Retina (tissue), 1 donor: ENCODE measurements at places on chromosomes 2 and 18.

GRCh38 chr2:238692562-238692961 lies 155.3 kb upstream of the TWIST2 start:
- DNase-seq = no peak

DNA sequence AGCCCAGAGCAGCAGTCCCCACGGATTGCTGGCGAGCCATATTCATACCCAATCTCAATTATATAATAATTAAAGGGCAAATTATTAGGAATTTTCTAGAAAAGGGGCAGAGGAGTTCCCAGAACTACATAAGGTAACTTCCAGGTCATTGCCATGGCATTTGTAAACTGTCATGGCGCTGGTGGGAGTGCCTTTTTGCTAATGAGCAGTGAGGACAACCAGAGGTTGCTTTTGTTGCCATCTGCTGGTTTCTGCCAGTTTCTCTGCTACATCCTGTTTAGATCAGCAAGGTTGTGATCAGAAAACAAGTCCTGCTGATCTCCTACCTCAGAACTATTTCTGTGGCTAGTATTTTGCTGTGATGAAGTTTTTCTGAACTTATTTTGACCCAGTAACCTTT lies 159.8 kb upstream of the PIEZO2 start:
- DNase-seq = no peak

DNA sequence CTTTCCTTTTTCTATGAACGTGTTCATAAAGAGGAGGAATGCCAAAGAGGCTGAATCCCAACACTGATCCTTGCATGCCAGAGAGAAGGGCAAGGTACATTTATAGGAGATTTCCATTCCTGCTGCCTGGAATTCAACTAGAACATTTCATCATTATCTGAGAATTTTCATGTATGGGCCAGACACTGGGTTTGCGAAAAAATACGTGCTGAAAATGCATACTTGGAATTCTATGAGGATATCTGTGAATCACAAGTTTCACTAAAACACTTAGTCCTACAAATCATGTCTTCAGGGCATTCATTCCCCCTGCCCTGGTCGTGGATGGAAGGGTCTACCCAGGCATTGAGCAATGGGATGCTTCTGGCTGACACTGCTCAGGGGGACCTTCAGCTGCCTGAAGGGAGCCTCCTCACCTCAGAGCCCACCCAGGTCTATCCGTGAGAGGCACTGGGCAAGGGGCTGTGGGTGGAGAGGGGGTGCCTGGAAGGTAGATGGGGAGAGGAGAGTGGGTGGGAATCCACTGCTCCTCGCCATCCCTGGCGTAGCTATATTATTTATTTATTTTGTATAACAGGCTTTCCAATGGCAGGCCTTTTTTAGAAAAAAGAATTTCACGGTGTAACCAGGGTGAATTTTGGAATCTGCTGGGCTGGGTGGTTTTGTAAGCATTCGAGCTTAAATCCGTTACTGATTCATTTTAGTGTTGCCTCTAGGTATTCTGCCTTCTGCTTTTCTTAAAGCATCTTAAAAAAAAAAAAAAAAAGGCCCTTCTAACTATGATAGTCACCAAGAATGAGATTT lies 560.6 kb upstream of the ID2 start:
- no peak for DNase-seq

DNA sequence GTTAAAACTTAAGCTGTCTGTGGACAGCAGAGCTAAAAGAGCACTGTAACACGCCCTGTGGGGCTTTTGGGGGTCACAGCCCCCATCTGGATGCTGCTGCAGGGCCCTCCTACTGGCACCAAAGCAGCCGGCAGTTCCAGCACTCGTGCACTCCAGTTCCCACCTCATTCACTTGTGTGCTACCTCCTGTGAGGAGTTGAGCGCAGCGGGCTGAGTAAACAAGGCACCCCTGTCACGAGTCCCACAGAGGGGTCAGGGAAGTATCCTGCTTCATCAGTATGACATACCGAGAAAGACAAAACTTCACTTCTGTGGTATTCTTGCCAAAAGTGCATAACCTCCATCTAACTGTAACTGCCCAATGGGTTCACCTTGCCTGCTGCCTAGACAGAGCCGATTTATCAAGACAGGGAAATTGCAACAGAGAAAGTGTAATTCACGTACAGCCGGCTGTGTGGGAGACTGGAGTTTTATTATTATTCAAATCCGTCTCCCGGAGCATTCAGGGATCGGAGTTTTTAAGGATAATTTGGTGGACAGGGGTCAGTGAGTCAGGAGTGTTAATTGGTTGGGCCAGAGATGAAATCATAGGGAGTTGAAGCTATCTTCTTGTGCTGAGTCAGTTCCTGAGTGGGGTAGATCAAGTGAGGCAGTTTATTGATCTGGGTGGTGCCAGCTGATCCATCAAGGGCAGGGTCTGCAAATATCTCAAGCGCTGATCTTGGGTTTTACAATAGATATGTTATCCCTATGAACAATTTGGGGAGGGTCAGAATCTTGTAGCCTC lies 41.6 kb downstream of the TMEM17 start:
- DNase-seq = no peak

DNA sequence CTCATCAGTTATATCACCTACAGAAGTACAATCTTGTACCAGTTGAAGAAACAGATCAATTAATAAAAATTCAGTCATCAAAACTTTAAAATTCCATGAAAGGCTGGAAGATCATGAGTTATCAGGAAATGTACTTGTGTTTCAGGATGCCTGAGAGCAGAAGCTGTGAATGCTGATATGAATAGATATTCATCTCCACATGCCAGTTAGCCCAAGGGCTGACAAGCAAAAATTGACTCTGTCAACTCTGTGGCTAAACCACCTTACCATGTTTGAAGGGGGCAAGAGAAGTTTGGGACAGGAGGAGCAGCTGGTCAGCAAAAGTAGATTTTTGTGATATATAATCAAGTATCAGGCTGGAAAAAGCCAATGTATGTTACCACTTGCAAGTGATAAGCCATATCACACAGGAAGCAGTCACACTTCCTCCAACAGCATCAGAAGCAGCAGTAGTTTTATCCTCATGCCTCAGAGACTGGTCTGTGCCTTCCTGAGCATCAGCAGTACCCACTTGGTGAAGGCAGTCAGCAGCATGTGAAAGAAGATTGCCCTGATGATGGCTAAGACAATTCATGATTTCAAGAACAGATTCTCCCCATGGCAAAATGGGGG lies 328.2 kb upstream of the CNTNAP5 start:
- no peak for DNase-seq

DNA sequence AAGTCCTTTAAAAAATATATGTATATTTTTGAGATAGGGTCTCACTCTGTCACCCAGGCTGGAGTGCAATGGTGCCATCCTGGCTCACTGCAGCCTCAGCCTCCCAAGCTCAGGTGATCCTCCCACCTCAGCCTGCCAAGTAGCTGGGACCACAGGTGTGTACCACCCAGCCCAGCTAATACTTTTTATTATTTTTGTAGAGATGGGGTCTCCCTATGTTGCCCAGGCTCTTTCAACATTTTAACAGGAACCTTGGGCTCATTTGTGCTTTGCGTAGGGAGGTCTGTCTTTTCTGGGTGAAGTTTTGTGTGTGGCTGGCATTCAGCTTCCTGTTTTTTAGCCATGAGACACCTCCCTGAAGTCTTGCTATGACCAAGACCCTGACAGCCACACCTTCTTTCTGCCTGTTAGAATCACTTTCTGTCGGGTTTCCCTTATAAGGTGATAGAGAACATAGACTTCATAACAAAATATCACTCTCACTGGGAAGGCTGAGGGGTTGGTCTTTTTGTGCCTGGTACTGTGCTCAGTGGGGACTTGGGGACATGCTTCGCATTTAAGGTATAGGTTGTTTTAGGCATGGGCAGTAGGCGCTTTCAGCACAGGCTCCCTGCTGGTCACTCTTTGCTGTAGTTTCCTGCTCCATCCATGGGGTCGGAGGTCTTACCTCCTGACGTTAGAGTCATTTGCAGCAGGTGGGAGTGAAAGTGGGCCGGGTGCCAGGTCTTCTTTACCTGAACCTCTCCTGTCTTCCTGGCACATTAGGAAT lies 3.4 kb downstream of the RAB31 start:
- DNase-seq = no peak

- DNase-seq = no peak
These were observed 60.4 kb downstream of the BOD1L2 start for GRCh38 chr18:57207124-57207916.

DNA sequence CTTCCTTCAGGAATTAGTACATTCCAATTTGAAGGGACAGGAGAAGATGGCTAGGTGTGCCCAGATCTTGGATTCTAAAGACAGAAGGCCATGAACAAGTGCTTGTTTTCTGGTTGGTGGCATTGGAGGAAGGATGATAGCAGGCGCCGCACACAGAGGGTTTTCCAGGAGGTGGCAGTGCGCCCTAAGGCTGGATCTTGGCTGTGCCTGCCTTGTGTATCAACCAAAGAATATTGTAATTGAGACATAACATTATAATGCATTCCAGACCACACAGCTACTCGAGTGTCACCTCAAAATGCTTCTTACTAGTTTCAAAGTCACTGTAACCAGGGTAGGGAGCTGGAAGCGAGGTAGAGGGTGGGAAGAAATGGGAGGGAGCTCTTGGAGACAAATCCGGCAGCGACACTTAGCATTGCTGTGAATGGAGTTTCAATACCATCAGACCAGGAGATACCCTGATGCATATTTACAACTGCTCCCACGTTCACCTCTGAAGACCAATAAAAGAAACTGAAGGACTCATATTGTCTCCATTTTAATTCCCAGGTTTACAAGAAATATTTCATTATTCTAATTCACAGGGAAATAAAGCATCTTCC lies 42.5 kb downstream of the CPO start:
- DNase-seq = peak; percentile 93

DNA sequence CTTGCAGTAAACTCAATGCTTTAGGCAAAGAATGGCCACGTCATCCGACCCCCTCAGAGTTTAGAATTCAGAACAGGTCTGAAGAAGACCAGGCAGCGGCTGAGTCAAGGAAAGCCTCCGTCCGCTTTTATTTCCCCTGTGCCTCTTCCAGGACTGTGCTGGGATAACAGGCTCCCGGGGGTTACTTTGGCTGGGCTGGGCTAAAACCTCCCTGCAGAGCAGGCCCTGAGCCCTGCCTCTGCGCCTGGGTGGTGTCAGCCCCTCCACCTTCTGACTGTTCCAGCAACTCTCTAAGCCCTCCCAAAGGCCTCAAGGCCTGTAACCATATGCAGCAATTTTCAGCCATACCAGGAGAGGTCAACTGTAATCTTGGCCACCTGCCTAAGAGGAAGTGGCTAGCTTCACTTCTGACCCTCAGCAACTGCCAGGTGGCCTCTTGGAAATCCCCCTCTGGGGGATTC lies 166.5 kb downstream of the RPIA start:
- DNase-seq = no peak

- DNase-seq = no peak
These were observed 1474.0 kb upstream of the ACVR2A start for GRCh38 chr2:146370826-146371225.

DNA sequence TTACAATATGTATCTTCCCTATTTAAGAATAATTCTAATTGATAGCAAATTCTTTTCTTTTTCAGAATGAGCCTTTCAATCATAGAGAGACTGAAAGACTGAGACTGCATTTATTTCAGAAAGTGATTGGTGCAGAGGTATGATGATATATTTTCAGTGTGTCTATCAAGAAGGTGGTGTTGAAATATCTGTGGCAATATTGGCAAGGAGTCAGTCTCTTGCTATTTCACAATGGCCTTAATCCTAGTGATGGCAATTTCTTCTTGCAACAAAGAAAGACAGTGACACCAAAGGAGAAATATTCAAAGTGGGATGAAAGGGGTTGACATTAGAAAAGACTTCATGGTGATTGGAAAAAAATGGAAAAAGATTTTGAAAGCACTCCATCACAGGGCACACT lies 21.7 kb upstream of the ZBTB14 start:
- no peak for DNase-seq

- DNase-seq = no peak
These were observed 98.3 kb downstream of the NAB1 start for GRCh38 chr2:190746971-190747761.

GRCh38 chr2:152455738-152456137 lies 120.8 kb downstream of the FMNL2 start:
- DNase-seq = no peak

DNA sequence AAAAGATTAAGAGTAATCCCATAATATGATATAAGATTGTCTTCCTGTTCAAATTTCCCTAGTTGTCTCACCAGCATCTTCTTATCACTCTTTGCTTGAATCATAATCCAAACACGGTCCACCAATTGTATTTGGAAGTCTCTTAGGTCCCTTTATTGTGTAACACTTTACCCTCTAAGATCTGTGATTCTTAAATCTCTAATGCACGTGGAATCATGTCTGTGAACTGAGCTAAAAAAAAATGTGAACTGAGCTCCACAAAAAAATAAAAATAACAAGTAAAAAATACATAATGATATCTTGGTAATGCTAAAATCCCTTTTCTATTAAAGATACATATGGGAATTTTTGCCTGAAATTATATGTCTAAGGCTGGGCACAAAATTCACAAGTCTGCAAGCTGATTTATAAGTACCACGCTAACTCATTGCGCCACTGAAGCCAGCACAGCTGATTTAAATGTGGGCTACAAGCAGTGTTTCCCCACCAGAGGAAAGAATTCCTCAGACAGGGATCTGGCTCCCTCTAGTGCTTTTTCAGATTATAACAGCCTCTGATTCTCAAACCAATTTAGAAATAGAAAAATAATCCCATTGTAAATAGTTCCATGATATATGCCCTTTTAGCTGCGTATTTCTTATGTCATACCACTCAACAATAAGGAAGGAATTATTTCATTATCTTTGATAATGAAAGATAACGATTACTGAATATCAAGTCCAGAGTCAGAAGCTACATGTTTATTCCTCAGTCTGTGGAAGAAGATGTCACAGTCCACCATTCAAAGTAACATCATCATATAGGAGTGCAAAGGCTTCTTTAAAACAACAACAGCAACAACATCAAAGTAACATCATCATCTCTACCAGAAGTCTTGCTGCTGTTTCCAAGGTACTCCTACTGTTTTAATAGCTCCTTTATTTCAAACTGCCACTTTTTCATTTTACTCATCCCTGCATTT lies 22.9 kb downstream of the RBM43 start:
- DNase-seq = peak; percentile 71

GRCh38 chr2:28752631-28753376 lies 1.2 kb downstream of the PPP1CB start:
- peak; percentile 37 for DNase-seq

DNA sequence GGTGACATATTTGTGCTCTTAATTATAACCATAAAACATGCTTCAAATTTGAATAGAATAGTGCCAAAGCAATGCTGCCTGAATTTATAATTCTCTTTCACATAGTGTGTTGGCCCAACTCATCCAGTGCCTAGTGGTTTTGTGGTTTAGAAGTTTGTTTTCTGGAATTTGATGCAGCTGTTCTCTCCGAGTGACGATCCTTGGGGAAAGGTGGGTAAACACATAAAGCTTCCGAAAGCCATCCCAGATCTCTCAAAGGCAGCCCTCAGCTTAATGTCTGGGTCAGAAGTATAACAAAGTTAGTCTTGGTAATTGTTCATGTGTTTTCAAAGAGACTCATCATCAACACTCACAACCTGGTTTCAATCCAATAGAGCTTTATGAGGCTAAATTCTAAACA lies 235.6 kb upstream of the CDH2 start:
- DNase-seq = no peak

DNA sequence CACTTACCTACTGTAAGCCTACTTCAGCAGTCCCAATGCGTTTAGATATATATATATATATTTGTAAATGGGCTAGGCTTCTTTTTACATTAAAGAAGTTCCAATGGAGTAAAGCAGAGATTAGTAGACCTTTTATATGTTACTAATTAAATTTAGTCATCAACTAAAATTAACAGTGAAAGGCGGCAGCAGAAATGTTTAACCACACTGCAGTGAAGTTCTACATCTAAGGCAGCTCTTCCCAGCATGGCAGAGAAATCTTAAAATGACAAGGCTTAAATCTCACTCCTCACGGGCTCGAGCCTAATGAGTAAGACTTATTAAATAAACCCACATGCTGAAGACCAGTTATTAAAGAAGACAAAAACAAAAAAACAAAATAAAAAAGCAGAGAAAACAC lies 19.1 kb upstream of the KANSL1L start:
- DNase-seq = no peak
